NCI-H526 (cell line): ENCODE measurements at places on chromosomes 4 and X.

- DNase-seq, result no peak
Measured at GRCh38 chr4:16384576-16384975, 158.3 kb upstream of the TAPT1 start.

- no peak for DNase-seq
Measured at GRCh38 chr4:111930659-111931058, 214.6 kb upstream of the FAM241A start.

DNA sequence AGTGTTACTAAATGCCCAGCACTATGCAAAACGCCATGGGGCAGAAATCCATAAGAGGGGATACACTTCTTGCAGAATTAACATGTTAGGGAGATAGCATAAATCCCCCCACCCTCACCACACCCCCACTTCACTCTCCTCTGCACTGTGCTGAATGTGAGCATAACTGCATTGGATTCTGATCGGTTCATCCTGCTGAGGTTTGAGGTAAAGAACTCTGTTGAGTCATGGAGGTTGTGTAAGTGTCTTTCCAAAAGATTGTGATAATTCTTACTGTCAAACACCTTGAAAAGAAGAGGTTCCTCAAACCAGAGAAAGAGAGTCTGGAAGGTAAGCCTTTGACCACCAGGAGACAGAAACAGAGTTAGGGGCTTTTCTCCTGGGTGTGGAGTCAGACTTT is 43.6 kb downstream of the RBM47 start:
- no peak for DNase-seq

- DNase-seq, result no peak
Measured at GRCh38 chr4:139278485-139278884, 1.5 kb downstream of the MGARP start.

DNA sequence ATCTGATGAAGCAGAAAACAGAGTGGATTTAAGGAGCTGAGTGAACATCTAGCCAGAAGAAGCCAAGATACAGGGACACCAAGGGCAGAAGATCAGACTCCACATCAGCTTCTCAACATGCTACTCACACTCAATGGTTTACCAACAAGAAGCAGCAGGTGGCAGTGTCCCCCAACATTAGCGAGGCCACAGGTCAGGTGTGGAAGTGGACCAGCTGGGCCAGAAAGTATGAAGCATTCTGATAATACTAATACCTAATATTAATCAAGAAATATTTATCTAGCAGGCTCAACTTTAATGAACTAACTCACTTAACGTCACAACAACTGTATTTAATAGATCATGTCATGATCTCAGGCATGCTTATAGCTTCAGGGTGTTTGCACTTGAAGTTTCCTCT is 73.4 kb upstream of the TTC29 start:
- peak; percentile 8 for DNase-seq

- no peak for DNase-seq
Measured at GRCh38 chr4:78310007-78310739, 241.4 kb upstream of the ANXA3 start.

- no peak for DNase-seq
Measured at GRCh38 chr4:20443015-20443805, 191.5 kb downstream of the SLIT2 start.

- no peak for DNase-seq
Measured at GRCh38 chrX:23380581-23380980, 45.9 kb downstream of the PTCHD1 start.

GRCh38 chr4:26819478-26820095 is 41.1 kb upstream of the STIM2 start:
- DNase-seq, result no peak

DNA sequence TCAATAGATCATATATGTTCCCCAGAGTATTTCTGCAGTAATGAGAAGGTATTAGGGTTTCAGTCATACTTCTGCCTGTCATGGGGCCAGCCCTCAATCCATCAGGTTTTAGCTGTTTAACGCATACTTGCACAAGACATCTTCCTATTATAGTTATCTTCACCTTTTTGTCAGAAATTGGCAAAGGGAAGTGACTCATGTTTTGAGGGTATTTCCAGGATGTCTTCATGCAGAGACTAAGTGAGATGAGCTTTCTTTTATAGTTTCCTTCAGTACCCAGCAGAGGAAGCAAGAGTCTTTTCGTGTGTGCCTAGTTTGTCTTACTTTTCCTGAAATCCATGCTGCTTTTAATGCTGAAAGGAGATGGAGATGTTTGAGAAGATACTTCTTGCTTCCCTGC is 9.5 kb downstream of the CSTF2 start:
- no peak for DNase-seq

GRCh38 chr4:19309378-19309777 is 942.3 kb upstream of the SLIT2 start:
- DNase-seq, result no peak

- DNase-seq, result peak; percentile 62
Measured at GRCh38 chr4:1746265-1746691, 25.0 kb downstream of the TACC3 start.

- no peak for DNase-seq
Measured at GRCh38 chrX:102129473-102129872, 4.0 kb downstream of the TCEAL2 start.

DNA sequence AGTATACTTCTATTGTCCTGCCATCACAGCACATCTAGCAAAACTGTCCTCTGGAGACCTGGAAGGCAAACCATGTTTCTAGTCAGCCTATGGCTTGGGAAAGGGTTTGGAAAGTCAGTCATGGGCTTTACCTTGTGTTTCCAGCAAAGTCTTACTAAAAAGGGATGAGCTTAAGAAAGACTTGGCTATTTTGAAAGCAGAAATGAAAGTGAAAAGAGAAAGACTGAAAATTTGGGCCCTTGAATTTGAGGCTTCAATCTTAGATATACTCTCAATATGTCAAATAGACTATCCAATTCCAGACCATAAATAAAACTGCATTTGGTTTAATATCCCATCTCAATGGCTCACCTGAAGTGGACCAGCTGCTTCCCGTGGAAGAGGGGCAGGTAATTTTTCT is 127.9 kb downstream of the ZNF330 start:
- no peak for DNase-seq

- no peak for DNase-seq
Measured at GRCh38 chr4:173735049-173735448, 205.0 kb upstream of the HAND2 start.

GRCh38 chr4:113471146-113471860 is 290.2 kb downstream of the CAMK2D start:
- DNase-seq, result no peak

DNA sequence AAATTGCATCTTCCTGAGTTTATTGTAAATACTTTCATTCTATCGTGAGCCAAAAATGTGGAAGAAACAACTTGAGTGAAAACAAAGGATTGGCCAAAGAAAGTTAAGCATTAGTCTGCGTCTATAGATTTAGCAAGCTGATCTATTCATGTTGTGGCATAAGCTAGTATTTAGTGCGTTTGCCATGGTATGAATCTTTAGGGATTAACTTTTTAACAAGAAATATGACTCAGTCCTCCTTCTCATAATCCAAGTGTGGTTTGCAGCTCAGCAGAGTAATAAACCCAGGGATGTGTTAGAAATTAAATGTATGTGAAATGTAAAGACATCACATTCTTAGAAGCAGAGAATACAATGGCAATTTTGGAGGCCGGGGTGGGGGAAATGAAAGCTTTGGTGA is 1110.9 kb downstream of the NLGN4X start:
- DNase-seq, result no peak

DNA sequence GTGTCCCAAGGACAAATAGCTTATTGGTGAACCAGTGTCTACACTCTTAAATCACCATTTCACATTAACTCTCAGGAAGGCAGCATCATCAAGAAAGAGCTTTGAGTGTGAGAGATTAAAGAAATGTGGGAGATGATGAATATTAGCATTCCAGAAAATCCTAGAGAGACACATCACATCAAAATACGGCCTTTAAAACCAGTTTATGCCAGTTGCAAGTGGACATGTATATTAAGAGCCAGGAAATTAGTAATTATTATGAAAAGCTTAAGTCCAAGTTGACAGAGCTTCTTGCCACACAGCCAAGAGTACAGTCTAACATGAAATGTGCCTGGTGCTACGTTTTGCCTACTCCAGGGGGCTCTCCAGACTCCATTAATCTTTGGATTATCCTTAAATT is 503.0 kb upstream of the BOD1L1 start:
- DNase-seq, result no peak

- peak; percentile 27 for DNase-seq
Measured at GRCh38 chrX:12951595-12951975, 23.3 kb upstream of the TMSB4X start.

GRCh38 chr4:84159762-84160161 is 339.3 kb downstream of the NKX6-1 start:
- no peak for DNase-seq

DNA sequence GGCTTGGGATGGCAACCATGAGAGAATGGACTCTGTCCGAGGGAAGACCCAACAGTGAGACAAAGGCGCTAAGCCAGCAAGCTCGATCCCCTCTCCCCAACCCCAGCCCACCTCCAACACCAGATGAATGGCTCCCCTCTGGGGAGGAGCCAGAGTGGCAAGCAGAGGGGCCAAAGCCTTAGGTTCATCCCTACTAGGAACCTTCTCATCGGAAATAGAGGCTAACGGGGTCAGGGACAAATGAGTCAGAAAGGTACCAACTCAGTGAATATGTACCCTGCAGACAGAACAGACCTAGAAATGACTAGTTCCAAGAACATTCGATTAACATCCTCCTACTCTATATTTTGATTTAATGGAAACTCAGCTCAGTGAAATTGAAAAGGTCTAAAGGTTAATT is 73.9 kb downstream of the NSG1 start:
- no peak for DNase-seq

- peak; percentile 37 for DNase-seq
Measured at GRCh38 chrX:104195489-104196084, 29.3 kb downstream of the FAM199X start.

- DNase-seq, result no peak
Measured at GRCh38 chr4:155491336-155492120, 114.8 kb upstream of the MAP9 start.

GRCh38 chr4:184778325-184778724 is 44.4 kb upstream of the CENPU start:
- DNase-seq, result no peak

DNA sequence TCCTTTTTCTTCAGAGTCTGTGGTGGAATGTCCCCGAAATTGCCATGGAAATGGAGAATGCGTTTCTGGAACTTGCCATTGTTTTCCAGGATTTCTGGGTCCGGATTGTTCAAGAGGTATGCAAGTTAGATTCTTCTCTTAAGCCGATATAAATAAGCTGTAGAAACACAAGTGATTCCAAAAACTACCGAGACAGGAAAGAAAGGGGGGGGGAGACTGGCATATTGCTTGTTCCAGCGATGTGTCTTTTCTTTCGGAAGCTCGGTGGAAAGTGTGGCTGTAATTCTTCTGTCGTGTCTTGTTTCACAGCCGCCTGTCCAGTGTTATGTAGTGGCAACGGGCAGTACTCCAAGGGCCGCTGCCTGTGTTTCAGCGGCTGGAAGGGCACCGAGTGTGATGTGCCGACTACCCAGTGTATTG is 236.9 kb downstream of the DCTD start:
- DNase-seq, result no peak

- DNase-seq, result no peak
Measured at GRCh38 chr4:119041396-119041795, 94.2 kb upstream of the MYOZ2 start.

DNA sequence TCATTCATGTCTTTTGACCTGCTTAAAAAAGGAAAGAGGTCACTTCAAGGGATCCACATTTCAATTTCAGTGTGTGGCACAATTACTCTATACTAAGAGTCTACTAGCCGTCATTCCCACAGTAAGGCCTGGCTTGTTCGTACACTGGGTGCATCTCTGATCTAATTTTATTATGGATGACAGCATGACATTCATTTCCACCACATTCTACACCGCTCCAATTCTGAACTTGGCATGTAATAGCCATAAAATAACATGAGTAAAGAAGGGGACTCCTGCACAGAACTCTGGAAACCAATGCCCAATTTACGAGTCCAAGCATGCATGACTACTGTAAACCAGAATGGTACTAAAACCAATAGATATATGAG is 51.1 kb downstream of the HAND2 start:
- no peak for DNase-seq

DNA sequence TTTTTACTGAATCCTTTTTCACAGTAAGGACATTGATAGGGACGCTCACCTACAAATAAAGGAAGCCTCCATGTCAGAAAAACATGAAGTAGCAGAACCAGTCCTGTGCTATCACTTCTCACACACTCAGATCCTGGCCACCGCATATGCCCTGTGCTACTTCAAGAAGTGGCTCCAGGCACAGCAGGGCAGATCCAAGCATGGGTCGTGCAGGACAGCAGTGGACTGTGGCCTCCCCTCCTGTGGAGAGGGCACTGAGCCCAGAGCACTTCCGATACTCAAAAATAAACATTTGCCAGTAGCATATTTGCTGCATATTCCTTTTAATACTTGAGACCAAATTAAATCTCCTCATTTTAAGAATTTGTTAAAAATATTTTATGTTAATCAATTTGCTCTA is 167.9 kb downstream of the PRDM5 start:
- no peak for DNase-seq

GRCh38 chrX:129980540-129981199 is 1.8 kb upstream of the BCORL1 start:
- DNase-seq, result no peak

- no peak for DNase-seq
Measured at GRCh38 chrX:17464194-17464593, 89.2 kb downstream of the NHS start.

DNA sequence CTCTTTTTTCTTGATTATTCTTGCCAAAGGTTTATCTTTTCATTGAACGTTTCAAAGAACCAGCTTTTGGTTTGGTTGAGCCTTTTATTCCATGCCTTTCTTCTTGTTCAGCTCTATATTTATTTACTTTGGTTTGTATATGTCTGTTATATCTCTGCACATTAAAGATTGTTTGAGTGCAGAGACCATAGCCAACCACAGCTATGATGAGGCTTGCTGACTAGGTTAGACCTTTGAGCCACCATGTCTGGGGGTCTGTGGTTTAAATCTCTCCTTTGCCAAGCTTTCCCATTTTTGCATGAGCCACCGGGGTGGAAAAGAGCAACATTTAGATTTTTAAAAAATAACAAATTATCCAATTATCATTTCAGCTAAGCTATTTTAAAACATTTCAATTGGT is 96.1 kb downstream of the NHS start:
- DNase-seq, result no peak

- DNase-seq, result no peak
Measured at GRCh38 chrX:85140964-85141363, 102.6 kb downstream of the SATL1 start.

- no peak for DNase-seq
Measured at GRCh38 chr4:184744236-184744635, 10.3 kb upstream of the CENPU start.

DNA sequence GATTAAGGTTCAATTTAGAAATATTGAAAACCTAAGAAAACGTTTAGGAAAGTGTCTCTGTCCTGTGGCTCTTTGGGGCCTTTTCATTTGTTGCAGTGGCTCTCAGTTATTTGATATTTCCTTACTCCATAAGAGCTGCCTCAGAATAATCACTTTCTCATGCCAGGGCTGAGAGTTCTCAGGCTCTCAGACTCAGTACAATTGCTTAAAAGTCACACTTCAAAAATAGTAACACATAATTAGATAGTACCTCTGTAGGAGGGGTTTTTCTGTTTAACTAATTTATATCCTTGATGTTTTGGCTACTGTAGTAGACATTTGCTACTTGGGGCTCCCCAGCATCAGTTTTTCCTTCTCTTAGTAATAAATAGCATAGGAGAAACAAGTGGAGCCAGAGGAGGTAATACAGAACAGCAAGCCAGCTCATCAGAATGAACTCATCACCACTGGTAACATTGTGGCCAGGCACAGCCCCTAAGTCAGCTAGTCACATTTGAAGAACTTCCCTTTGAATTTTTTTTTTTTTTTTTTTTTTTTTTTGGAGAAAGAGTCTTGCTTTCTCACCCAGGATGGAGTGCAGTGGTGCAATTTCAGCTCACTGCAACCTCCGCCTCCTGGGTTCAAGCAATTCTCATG is 8.0 kb upstream of the HNRNPD start:
- no peak for DNase-seq

GRCh38 chr4:151013491-151013890 is 1.6 kb downstream of the LRBA start:
- no peak for DNase-seq
